Left cardiac atrium (tissue), 4 donors: ENCODE measurements at places on chromosomes 7 and 10.

DNA sequence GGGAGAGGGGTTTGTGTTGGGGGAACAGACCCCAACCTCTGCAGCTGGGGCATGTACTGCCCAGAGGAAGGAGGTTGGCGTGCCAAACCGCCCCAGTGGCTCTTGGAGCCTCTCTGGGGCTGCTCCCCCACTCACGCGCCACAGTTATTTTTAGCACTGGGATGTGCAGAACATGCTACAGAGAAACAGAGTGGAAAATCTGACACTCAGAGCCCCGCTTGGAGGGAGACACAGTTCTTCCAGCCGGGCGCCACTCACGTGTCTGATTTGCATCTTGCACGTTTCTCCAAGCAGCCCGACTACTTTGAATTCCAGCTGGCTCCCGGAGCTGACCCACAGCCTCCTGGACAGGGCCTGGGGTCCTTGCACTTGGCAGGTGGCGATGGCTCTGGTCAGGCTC lies 182.0 kb downstream of the RPS24 start:
- DNase-seq: peak; percentile 80

- DNase-seq: no peak
Observed at GRCh38 chr7:40966693-40967092, 736.2 kb downstream of the INHBA start.

DNA sequence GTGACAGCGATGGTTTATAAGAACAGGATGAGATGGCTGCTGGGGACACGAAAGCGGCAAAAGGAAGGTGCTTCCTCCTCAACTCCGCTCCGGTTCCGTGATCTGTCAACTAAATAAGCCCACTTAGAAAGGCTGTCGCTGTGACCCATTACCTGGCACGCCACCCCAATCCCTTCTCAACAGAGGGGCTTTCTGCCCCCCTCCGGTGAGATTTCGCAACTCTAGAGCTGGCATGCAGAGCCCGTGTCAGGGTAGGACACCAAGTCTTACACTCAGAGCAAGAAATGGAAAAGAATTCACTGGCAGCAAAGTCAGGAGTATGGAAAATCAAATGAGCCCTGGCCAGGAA lies 66.4 kb downstream of the FGFR2 start:
- DNase-seq: no peak

- peak; percentile 91 for DNase-seq
Observed at GRCh38 chr10:75230600-75231038, 5.1 kb downstream of the COMTD1 start.

GRCh38 chr10:108358912-108359311 lies 1194.4 kb upstream of the SORCS1 start:
- DNase-seq: no peak

DNA sequence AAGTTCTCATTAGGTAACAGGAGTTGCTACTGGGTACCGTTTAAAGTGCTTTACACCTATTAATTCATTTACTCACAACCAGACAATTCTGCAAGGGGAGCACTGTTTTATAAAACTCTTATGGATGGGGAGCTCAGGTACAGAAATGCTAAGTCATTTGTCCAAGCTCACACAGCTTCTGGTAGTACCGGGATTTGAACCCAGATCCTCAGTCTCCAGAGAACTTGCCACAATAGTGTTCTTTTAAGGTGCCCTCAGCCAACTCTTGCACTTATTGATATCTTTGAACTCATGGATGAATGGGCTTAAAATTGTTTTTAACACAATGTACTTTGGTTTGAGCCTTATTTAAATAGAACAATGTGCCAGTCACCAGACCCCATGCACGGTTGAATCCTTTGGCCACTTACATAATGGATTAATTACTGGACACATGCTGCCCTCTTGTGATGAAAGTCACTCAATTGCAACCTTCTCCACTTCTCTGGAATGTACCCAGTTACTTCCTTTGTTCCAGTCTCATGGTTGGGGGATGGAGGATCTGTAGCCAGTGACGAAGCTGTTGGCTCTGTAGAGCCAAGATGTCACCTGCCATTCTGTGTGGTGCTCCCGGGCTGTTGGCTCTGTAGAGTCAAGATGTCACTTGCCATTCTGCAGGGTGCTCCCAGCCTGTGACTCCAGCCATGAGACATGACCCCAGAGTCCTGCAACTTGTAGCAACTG lies 65.6 kb downstream of the NOD1 start:
- DNase-seq: no peak

- DNase-seq: peak; percentile 19
Observed at GRCh38 chr10:88759366-88760101, at the start of gene LIPN. Gene LIPN (plus strand): TSS chr10:88760020. CDS start chr10:88761406, 1,386 bp downstream.

GRCh38 chr10:103584216-103585010 lies 90.9 kb downstream of the NEURL1 start:
- DNase-seq: peak; percentile 51

GRCh38 chr7:23333671-23334246 lies 34.6 kb downstream of the MALSU1 start:
- peak; percentile 46 for DNase-seq

DNA sequence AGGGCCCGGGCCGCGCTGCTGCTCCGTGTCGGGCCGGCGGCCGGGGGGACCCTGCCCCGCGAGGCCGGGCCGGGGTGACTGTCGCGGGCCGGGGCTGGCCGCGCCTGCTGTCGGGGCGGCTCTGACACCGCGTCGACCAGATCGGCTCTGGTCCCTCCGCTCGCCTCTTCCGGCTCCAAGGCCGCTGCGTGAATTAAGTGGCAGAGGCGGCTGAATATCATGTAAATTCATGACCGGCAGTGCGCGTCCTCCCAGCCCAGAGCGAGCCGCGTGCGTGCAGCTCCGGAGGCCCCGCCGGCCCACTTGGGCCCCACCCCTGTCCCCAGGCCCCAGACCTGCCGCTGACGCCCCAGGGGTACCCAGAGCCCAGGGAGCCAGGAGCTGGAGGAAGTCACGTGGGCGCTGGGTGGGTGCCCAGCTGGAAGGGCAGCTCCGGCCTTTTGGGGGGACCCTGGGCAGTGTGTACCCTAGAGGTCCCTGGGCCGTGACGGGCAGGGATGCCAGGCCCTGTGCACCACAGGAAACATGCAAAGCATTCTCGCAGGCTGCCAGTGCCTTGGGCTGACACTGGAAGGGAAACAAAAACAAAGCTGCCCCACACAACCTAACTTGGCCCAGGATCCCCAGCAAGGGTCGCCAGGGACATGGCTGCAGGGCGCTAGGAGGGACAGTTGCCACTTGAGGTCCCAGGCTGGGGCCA lies 584.0 kb upstream of the MKI67 start:
- no peak for DNase-seq

DNA sequence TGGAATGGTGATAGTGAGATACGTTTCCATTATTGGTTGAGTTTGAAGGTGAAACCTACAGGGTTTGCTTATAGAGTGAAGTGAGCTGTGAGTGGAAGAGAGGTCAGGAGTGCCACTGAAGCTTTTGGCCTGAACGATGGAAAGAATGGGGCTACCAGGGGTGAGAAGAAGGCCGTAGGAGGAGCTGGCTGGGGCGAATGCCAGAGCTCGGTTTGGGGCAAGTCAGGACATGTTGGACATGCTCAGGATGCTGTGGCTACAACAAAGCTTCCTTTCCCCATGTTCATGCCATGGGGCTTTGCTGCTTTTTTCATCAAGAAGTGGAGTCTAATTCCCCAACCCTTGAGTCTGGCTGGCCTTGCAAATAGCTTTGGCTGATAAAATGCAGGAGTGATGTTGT lies 253.7 kb downstream of the GLRX3 start:
- no peak for DNase-seq

DNA sequence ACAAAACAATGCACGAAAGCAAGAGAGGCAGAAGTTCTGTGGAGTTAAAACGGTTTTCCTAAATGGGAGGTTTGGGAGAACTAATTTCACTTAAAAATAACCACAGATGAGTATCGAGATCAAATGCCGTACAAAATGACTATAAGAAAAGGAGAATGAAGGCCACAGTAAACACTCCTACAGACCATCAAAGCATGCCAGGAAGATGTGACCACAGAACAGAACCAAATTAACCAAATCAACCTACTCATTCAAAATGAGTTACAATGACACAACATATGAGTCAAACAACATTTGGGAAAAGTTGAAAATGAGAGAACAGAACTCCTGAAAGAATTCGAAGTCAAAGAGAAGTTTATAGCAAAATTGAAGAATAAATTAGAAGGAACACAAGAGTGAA lies 24.3 kb upstream of the DOCK1 start:
- no peak for DNase-seq

- DNase-seq: no peak
Observed at GRCh38 chr10:115209133-115209532, 116.0 kb downstream of the ATRNL1 start.

DNA sequence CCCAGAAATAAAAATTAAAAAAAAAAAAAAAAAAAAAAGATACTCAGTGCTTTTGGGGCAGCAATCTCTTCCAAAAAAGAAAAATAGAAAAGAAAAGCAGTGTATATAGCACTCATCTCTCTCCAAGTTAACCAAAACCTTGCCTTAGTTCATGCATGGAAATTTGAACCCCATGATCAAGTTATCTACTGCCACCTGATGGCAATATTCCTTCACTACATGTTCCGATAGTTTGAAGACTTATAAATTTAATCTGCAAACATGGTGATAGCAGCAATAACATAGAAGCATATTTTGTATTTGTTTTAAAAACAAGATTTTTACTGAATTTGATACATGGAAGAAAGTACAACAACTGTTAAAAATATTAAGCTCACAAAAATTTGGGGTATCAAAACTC lies 48.6 kb upstream of the SLIT1 start:
- no peak for DNase-seq

DNA sequence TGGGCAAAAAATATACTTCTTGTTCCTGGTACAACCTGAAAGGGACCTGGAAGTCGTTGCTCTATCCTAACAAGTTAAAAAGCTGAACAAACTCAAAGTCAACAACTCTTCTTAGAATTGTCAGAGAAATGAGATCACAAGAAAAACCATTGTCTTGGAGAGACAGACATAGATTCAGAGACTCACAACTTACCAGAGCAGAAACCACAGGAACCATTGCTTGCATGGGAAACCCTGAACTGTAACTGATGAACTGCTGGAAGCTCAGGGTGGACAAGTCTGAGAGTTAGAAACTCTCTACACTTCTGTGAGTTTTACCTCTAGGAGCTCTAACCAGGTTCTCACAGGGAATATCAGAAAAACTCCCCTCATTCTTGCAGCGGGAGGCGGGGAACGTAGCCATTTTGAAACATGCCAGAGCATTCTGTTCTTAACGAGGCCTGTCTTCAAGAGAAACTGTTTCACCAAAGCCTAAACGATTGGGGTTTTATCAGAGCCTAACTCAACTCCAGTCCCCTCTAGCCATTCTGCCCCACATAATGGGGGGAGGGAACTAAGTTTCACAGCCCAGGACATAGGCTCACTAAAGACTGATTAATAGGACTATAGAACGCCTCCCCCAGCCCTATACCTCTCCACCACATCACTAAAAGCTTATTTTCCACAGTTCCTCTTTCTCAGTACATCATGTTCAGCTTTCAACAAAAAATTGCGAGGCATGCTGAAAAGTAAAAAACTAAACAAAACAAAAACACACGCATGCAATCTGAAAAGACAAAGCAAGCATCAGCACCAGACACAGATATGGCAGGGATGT lies 12.0 kb upstream of the GSDME start:
- DNase-seq: no peak

DNA sequence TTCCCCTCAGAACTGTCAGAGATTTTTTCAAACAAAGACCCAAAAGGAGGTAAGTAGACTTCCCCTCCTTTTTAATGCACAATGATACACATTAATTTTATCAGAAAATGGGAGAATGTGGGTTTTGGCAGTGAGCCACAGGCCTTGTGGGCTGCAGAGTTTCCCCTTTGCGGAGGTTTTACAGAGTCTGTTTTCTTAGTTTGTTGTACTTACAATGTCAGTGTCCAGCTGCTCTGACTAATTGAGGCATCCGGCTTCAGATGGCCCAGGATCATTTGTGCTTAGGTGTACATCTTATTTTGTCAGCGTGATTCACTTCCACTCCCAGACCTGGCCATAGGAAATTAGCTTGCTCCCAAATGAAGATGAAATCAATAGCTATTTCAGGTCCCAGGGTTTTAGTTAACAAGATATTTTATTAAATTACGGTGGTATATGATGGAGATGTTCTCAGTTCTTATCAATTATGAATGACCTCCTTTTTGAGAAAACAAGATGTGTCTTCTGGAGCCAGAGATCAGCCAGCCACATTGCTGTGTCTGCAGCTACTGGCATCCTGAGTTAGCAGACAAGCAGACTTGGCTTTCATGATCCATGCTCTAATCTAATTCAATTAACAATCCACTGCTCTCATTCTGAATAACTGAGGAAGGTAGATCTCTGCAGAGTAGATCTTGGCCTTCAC lies 1086.6 kb upstream of the SORCS1 start:
- DNase-seq: no peak

- DNase-seq: no peak
Observed at GRCh38 chr10:66405566-66405965, 520.3 kb upstream of the LRRTM3 start.

GRCh38 chr10:103748020-103748419 lies 107.4 kb downstream of the SH3PXD2A start:
- DNase-seq: no peak

DNA sequence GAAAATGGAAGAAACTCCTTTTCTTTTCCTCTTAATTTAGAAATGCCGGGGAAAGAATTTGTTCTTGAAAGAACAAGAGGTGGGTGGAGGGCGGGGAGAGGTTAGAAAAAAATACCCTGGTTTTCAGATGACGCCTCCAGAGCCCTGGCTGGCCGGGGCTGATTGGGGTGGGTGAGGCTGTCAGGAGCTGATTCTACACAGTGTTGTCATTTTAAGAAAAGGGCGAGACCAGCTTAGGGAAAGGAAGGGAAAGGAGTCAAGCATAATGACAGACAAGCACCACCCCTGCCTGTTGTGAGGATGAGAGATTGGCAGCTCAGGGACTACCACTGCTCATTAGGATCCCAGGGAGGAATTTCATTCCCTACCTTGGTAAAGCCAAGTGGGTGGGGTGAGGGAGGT lies 9.9 kb upstream of the FAM180A start:
- peak; percentile 75 for DNase-seq

- DNase-seq: no peak
Observed at GRCh38 chr7:86814661-86815379, 171.1 kb downstream of the GRM3 start.
